ENCODE measurements at places on chromosomes 1 and 21.

GRCh38 chr1:156662005-156662799, 15.0 kb downstream of the NES start:
- DNase-seq = no peak

DNA sequence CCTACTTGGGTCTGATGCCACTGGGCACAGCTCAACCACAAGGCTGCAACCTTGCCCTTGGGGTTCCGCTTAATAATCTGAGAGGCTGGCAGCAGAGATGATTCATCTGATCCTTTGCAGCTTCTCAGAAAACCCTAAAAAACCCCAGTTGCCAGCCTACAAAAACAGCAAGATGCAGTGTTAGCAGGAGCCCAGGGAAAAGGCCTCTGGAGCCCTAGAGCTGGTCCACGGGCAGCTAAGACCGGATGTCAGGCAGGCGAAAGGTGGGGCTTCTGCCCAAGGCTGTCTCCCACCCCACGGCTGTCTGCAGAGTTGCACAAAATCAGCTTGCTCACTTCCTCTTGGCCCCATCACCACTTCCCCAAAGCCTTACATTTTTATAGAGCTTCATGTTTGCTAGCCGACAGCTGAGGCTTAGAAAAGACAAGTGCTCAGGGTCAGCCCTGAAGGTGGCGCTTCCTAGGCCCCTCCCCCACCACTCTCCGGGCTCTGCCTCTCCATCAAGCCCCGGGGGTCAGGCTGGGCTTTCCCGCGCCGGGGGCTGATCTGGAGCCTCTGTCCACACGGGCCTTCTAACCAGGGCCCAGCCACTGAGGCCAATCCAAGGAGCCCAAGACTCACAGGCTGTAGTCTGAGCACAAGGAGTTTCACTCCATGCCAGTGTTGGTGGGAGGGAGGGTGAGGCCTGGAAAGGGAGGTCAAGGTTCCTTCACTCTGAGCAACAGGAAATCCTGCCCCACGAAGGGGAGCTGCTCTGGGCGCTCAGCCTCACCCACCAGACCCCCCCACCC, 4.2 kb upstream of the ADORA3 start:
- DNase-seq = peak; percentile 34

DNA sequence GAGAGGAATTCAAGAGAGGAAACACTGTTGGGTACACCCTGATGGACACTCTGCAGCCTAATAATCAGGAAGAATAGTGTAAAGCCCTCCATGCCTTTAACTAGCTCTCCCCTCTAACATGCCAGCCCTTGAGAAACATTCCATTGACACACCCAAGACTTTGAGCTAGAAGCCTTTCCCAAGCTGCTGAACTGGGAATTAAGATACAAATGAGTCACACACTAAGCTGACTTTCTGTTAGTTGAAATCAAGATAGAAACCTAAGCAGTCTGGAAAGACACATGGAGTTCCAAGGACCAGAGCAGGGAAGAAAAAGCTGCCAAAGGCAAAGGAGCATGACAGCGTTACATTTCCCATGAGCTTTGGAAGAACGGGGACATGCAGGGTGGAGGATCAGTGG, 380.8 kb downstream of the NPHP4 start:
- DNase-seq = no peak

- DNase-seq = no peak
Observed at GRCh38 chr1:20325844-20326420, 35.3 kb downstream of the VWA5B1 start.

DNA sequence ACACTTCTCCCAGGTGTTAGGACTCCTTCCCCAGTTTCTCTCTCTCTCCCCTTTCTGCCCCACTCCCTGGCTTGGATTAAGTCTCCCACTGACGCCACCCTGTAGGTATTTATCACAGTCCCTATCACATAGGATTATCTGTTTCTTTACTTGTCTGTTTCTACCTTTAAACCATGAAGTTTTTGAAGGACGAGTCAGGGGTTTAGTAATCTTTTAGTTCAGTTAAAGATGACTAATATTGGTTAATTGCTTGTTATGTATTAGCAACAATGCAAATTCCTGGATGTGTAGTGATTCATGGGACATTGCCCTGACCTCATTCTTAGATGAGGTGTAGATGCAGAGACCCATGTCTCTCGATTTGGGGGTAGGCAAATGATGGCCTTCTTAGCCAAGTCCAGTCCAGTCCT, 6.4 kb downstream of the LAMC1 start:
- DNase-seq = no peak

DNA sequence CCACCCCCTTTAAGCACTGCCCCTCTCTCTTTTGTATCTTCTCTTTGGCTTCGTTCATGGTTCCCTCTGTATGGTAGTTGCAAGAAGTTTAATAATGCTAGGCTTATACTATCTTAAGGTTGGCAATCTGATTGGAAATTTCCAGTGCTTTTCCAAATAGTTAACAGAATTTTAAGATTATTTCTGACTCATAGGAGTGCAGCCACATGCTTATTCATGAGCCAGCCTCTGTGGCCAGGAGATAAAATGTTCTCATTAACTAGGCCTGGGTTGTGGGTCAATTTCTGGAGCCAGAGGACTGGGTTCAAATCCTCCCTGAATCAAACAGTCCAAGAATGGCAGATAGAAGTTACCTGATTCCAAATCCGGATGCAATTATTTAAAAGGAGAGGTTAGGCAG, 103.1 kb downstream of the ATP6V1G3 start:
- no peak for DNase-seq

GRCh38 chr1:18945401-18945849, 11.1 kb downstream of the IFFO2 start:
- DNase-seq = no peak

DNA sequence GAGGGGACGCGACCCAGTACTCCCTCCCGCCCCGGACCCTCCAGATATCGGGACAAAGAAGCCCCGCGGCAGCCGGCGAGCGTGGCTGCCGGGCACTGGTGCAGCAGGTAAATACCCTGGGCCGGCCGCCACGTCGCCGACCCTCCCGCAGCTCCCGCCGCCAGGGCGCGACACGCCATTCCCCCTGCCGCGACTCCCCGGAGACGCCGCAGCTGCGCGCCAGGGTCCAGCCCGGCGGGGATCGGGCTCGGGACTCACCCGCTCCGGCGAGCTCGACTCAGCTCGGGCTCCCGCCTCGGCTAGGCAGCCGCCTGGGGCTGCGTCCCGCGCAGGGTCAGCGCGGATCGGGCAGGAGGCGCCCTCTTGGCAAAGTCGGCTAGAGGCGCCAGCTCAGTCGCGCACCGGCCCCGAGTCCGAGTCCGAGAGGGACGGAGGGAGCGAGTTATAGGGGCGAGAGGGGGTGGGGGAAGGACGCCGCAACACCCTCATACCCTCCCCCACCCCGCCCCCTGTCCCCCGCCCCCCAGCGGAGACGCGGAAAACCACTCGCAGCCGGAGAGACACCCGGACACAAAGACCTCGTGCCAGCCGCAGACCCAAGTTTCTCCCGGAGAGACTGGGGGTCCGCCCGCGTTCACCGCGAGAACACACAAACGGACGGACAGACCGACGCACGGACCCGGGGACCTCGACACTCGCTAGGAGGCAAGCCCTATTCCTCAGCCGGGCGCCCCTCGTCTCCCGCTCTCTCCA, 985 bp downstream of the SYT6 start:
- DNase-seq = no peak

- no peak for DNase-seq
Observed at GRCh38 chr1:193321242-193321840, 134.9 kb upstream of the B3GALT2 start.

DNA sequence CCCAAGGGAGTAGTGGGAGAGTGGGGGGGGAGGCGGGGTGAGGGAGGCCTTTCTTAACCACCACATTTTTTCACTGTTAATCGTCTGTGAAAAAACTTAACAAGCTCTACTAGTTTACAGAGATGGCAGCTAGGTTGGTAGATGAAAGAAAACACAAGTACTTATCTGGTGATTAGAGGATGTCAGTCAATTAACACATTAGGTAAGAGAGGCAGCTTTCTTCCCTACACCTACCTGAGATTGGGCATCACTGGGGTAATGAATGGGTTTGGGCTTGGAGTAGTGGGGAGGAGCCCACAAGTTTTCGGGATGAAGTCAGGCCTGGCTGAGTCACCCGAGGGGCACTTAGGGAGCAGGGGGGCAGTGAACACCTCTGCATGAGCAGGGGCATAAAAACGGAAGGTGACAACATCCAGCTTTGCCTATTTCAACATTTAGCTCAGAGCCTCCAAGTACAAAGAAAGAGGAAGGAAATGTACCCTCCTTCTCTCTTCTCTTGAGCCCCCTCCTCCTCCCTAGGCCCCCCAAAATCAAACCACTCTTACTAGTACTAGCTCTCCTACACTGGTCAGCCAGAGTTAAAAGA, 2.5 kb downstream of the LBR start:
- DNase-seq = no peak

- DNase-seq = no peak
Observed at GRCh38 chr1:231878737-231879136, 252.1 kb downstream of the DISC1 start.

GRCh38 chr1:8562222-8562621, 244.3 kb downstream of the SLC45A1 start:
- no peak for DNase-seq

- DNase-seq = no peak
Observed at GRCh38 chr1:1883092-1883873, 7.6 kb downstream of the GNB1 start.

- DNase-seq = no peak
Observed at GRCh38 chr1:54317084-54317483, 89.1 kb downstream of the SSBP3 start.

GRCh38 chr1:204588826-204589225, 72.6 kb downstream of the MDM4 start:
- no peak for DNase-seq

- no peak for DNase-seq
Observed at GRCh38 chr1:93051961-93052360, 27.1 kb upstream of the MTF2 start.

Measured in activated CD8-positive, alpha-beta memory T cell treated with anti-CD3 and anti-CD28 coated beads for 4 hours (primary cell).